Heart left ventricle (tissue), 16 donors: ENCODE measurements at places on chromosomes 4 and X. TPM values are rescaled to one million over a fixed set of nuclear protein-coding genes. Genes with fewer than 3 reads are reported as not detected.

DNA sequence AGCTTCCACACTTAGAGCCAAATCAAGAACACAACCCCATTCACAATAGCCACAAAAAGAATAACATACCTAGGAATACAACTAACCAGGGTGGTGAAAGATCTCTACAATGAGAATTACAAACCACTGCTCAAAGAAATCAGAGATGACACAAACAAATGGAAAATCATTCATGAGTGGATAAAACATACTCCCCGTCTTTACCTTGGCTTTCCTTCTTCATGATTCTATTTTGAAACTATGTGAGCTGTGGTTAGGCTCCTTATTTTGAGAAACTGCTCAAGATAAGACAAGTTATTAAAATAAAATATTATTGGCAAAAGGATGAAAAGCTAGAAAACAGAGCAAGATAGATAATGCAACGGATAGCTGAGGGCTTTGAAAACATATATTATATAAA is 598.1 kb upstream of the FAT1 start:
- H3K36me3 ChIP-seq, result no peaks in the 10 kb centered on the region
- DNase-seq, result no peak
- no peak overlapping the region for H3K4me3 ChIP-seq
- no peaks in the 10 kb centered on the region for H3K27me3 ChIP-seq

DNA sequence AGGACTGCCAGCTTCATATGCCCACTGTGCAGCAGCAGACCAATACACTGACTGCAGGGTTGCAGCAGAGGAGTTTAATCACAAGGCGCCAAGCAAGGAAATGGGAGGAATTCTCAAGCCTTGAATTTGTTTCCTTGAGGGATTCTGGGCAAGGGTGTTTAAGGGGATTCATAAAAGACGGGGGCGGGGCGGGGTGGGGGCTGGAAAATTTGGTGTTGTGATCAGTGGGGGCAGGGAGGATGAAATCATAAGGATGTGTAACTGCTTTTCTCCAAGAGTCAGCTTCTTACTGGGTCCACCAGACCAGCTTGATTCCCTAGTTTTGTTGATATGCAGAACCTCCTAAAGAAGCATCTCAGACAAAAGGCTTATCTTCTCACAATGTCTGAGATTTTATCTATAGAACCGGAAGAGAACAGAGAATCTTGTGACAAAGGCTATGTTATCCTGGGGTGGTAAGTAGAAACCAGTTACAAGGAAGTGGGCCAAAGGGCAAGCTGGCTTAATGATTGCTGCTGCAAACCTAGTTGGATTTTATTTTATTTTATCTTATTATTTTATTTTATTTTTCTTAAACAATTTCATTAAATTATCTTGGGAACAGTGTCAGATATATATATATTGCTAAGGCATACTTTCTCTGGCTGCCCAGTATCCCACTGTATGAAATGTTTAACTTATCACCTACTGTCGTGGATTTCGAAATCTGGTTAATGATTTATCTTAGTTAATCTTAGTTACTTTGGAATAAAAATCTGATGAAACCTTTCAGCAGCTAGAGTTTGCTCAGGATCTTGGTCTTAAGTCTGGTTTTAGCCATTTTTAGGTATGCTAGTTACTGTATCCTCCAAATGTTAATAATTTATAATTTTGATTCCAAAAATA is 276.4 kb downstream of the RPA4 start:
- H3K4me1 ChIP-seq, result no peaks in the 10 kb centered on the region
- no peaks in the 10 kb centered on the region for H3K27me3 ChIP-seq
- H3K4me3 ChIP-seq, result no peak overlapping the region
- DNase-seq, result no peak
- H3K36me3 ChIP-seq, result no peaks in the 10 kb centered on the region

- H3K4me3 ChIP-seq, result no peak overlapping the region
- no peak overlapping the region for H3K27ac ChIP-seq
- H3K27me3 ChIP-seq, result no peaks in the 10 kb centered on the region
- H3K36me3 ChIP-seq, result no peaks in the 10 kb centered on the region
- DNase-seq, result no peak
Measured at GRCh38 chr4:31645236-31645635, 925.1 kb downstream of the PCDH7 start.

DNA sequence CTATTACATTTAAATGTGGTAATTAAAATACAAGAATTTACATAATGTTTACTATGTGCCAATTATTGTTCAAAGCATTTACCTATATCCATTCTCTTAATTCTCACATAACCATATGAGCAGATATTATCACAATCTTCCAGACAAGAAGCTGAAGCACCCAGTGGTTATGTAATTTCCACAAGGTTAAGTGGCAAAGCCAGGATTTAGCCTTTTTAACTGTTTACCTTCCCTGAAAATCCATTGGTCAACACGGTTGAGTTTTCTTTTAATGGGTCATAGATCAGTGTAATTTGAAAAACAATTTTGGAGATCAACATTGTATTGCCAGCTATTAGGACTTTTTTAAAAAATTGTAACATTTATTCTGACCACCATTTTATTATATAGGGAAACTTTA is 11.4 kb downstream of the HSPA4L start:
- H3K27me3 ChIP-seq, result no peaks in the 10 kb centered on the region
- no peak overlapping the region for H3K4me3 ChIP-seq
- DNase-seq, result no peak
- no peaks in the 10 kb centered on the region for H3K4me1 ChIP-seq

GRCh38 chr4:189740873-189741272 is 199.8 kb upstream of the FRG1 start:
- no peak for DNase-seq
- no peaks in the 10 kb centered on the region for H3K27me3 ChIP-seq
- no peaks in the 10 kb centered on the region for H3K36me3 ChIP-seq
- H3K4me3 ChIP-seq, result no peak overlapping the region

BDH2 gene
- 31.3 TPM for total RNA-seq

DNA sequence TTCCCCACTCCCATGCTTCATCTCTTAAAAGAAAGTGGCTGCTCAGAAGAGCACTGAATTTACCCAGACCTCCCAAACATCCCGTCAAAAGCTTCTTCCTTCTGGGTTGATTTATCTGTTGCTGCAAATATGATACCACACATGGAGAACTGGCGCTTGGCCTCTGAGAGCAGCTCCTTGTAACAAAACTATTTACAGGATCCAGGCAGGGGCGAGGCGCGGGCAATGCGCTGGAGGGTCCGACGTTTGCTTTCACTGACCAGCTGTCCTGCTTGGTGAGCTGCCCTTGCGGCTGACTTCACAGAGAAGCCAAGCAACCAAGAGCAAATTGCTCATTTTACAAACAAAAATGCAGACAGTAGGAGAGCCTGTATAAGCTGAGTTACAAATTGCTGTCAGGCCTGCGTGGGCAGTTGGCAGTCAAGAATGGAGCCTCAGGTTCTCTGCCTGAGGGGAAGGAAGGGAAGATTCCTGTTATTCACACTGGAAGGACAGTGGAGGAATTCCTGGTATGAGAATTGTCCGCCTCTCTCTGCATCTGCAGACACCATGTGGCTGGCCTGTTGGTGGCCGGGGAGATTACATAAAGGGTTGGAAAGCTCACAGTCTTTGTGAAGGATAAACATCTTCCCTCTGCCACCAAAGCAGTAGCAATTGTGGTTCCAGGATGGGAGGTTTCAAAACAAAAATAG is 192.2 kb upstream of the LEF1 start:
- peaks cover 4% of the 10 kb centered on the region for H3K4me1 ChIP-seq
- H3K27ac ChIP-seq, result no peak overlapping the region
- no peaks in the 10 kb centered on the region for H3K36me3 ChIP-seq
- H3K4me3 ChIP-seq, result no peak overlapping the region
- no peaks in the 10 kb centered on the region for H3K27me3 ChIP-seq
- DNase-seq, result peak; percentile 19

FGFR3 gene
- 2.3 TPM for total RNA-seq

NCAPG gene
- total RNA-seq, result not detected

BMPR1B gene
- total RNA-seq, result 7.6 TPM

- no peaks in the 10 kb centered on the region for H3K36me3 ChIP-seq
- DNase-seq, result no peak
- no peaks in the 10 kb centered on the region for H3K4me1 ChIP-seq
- H3K4me3 ChIP-seq, result no peak overlapping the region
- no peak overlapping the region for H3K27ac ChIP-seq
Measured at GRCh38 chrX:9605484-9605883, 140.6 kb downstream of the TBL1X start.

HMGB3 gene
- 10.4 TPM for total RNA-seq

SOWAHB gene
- total RNA-seq, result not detected

CFI gene
- 12.1 TPM for total RNA-seq

DNA sequence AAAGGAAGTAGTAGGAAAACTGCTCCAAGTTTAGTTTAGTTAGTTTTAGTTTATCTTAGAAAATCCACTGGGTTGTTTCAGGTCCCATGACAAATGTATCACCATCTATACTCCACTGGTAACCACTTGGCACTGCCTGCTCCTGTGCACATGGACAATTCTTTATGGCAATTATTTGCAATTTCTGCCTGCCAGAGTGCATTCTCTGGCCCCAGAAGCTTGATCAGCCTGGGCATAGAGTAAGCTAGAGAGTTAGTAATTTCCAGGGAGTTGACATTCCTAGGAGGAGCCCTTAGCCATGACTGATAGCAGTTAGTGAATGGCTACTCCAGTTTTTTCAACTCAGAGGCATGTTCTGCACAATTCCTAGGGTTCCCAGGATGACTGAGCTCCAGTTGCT is 203.2 kb upstream of the FGF13 start:
- H3K4me1 ChIP-seq, result no peaks in the 10 kb centered on the region
- H3K27me3 ChIP-seq, result no peaks in the 10 kb centered on the region
- no peak overlapping the region for H3K4me3 ChIP-seq
- H3K27ac ChIP-seq, result no peak overlapping the region
- DNase-seq, result no peak

- peak overlapping the region; percentile 83 for H3K27ac ChIP-seq
- peak overlapping the region; percentile 95 for H3K4me3 ChIP-seq
- no peaks in the 10 kb centered on the region for H3K36me3 ChIP-seq
- DNase-seq, result no peak
Measured at GRCh38 chr4:7938609-7939376, 868 bp downstream of the AFAP1 start.

PPID gene
- total RNA-seq, result 27.0 TPM

SLC9B1 gene
- total RNA-seq, result 0.54 TPM

- H3K27ac ChIP-seq, result no peak overlapping the region
- no peak overlapping the region for H3K4me3 ChIP-seq
Measured at GRCh38 chr4:44760142-44760898, 34.0 kb upstream of the GNPDA2 start.

- no peak overlapping the region for H3K27ac ChIP-seq
- H3K4me1 ChIP-seq, result no peaks in the 10 kb centered on the region
- H3K4me3 ChIP-seq, result no peak overlapping the region
- no peak for DNase-seq
- no peaks in the 10 kb centered on the region for H3K27me3 ChIP-seq
Measured at GRCh38 chrX:123157586-123157985, 26.5 kb upstream of the GRIA3 start.

DNA sequence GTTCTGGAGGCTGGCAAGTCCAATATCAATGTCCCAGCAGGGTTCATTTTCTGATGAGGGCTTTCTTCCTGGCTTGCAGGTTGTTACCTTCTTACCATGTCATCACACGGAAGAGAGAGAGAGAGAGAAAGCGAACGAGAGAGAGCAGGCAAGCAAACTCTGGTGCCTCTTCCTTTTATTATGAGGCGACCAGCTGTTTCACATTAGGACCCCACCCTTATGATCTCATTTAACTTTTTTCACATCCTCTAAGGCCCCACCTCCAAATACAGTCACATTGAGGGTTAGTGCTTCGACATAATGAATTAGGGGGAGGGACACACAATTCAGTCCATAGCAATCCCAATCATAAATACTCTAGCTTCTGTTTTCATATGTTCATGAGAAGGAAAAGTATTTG is 10.6 kb upstream of the GPR174 start:
- no peak overlapping the region for H3K4me3 ChIP-seq
- H3K27me3 ChIP-seq, result no peaks in the 10 kb centered on the region
- H3K4me1 ChIP-seq, result no peaks in the 10 kb centered on the region
- no peak overlapping the region for H3K27ac ChIP-seq
- no peaks in the 10 kb centered on the region for H3K36me3 ChIP-seq
- no peak for DNase-seq

GRCh38 chr4:90474484-90474883 is 347.3 kb downstream of the CCSER1 start:
- H3K36me3 ChIP-seq, result no peaks in the 10 kb centered on the region
- H3K27ac ChIP-seq, result no peak overlapping the region
- H3K4me3 ChIP-seq, result no peak overlapping the region
- no peak for DNase-seq
- no peaks in the 10 kb centered on the region for H3K4me1 ChIP-seq

GRCh38 chrX:53319614-53320542 is 38.5 kb upstream of the IQSEC2 start:
- H3K27me3 ChIP-seq, result no peaks in the 10 kb centered on the region
- peaks cover 7% of the 10 kb centered on the region for H3K4me1 ChIP-seq
- H3K36me3 ChIP-seq, result no peaks in the 10 kb centered on the region
- peak overlapping the region; percentile 65 for H3K4me3 ChIP-seq
- no peak for DNase-seq

DNA sequence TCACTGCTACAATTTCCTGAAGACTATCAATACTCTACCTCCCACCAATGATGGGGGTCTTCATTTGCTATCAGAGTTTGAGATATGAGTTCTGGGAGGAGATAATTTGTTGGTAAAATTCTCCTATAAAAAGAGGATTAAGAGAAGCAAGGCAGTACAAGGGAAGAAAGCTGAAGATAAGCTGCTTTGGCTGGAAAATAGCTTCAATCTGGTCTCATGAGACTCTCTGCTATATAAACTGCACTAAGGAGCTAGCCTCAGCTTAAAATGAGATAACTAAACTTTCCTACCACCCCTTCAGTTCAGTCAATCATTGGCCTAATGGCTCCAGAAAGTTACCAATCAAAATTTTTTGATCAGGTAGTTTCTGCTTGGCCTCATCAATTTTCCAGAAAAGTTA is 2105.0 kb downstream of the ARAP2 start:
- no peaks in the 10 kb centered on the region for H3K27me3 ChIP-seq
- no peak for DNase-seq
- no peaks in the 10 kb centered on the region for H3K4me1 ChIP-seq
- no peak overlapping the region for H3K4me3 ChIP-seq

DNA sequence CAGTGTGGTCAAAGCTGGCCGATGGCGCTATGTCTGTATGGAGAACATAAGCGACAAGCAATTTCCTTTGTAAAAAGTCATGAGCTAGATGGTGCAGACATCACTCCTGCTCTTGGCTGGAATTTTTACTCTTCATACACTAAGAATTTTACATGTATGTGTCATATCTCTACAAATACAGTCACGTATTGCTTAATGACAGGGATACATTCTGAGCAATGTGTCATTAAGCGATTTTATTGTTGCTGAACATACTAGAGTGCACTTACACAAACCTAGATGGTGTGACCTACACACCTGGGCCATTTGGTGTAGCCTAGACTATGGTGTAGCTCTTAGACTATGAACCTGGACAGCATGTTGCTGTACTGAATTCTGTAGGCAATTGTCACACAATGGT is 185.4 kb downstream of the SOWAHB start:
- H3K4me1 ChIP-seq, result peaks cover 12% of the 10 kb centered on the region
- no peak overlapping the region for H3K4me3 ChIP-seq
- no peaks in the 10 kb centered on the region for H3K27me3 ChIP-seq
- DNase-seq, result no peak
